Regular cardiac myocyte (primary cell): ENCODE measurements at places on chromosomes 1 and 21. TPM values are rescaled to one million over a fixed set of nuclear protein-coding genes. Genes with fewer than 3 reads are reported as not detected.

Gene OR6N1
- total RNA-seq = not detected in 2 replicates

Gene CD34
- total RNA-seq = 0.38 and 0.56 TPM in 2 replicates

Gene SLC26A9
- not detected in 2 replicates for total RNA-seq

Gene HSD3B1
- total RNA-seq = not detected in 2 replicates

Gene PADI4
- total RNA-seq = not detected in 2 replicates

Gene NCF2
- 0.19 and 0.56 TPM in 2 replicates for total RNA-seq

Gene TSSK3
- total RNA-seq = 0.56 TPM in 1 of 2 replicates, not detected in the other

Gene PATJ
- 2.3 and 7.9 TPM in 2 replicates for total RNA-seq

Gene SPAG17
- total RNA-seq = under 0.01 TPM in 1 of 2 replicates, not detected in the other

Gene PTPRU
- total RNA-seq = 5.0 and 9.3 TPM in 2 replicates

Gene RHD
- total RNA-seq = under 0.01 TPM in 1 of 2 replicates, not detected in the other
